ENCODE measurements at places on chromosomes 5 and 9.

DNA sequence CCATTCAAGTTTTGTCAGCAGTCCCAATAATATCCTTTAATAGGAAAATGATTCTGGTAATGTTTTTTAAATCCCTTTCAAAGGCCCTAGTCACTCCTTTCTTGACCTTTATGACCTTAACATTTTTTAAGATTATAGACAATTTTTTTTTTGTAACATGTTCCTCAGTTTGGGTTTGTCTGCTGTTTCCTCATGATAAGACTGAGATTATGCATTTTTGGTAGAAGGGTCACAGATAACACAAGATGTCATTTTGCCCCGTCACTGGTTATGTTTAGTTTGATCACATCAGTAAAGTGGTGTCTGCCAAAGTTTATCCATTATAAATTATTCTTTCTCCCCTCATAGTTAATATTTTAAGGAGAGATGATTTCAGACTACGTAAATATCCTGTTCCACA is 16.0 kb upstream of the PTPDC1 start:
- no peak for DNase-seq

DNA sequence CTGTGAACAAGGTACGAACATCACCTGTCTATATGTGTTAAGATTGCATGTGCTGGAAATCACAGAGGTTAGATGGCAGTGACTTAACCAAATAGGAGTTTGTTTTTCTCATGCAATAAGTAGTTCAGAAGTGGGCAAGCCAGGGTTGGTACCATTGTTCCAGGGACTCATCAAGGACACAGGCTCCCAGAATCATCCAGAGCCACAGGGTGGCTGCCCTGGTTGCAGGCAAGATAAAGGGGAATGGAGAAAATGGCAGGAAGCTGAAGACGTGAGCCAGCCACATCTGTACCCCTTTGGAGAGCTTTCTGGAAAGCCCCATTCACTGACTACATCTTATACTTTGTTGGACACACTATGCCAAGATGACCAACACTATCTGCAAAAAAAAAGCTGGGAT is 126.0 kb upstream of the IL12B start:
- DNase-seq: no peak

DNA sequence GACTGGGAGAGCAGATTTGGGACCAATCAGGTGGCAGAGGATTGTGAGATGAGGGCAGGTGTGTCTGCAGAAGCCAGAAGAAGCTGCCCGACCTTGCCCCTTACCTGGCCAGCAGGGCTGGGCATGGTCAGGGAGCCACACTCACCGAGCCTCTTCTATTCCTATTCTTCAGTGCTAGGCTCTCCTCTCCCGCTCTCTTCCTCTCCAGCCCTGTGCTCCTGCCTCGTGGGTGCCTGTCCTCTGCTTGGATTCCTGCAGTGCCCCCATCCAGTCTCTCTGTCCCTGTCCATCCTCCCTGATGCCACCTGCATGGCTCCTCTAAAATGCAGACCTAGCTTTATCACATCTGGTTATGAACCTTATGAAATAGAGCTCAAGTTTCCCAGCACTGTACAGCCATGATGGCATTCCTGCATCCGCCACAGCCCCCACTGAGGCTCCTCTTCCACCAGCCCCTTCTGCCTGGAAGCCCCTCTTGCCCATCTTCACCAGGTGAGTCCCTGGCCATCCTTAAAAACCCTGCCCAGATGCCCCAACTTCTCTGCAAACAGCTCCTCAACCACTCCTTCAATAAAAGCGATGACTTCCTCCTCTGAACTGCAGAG is 8.2 kb downstream of the UBE2QL1 start:
- DNase-seq: no peak

GRCh38 chr5:81409896-81410295 is 16.0 kb upstream of the ACOT12 start:
- no peak for DNase-seq

DNA sequence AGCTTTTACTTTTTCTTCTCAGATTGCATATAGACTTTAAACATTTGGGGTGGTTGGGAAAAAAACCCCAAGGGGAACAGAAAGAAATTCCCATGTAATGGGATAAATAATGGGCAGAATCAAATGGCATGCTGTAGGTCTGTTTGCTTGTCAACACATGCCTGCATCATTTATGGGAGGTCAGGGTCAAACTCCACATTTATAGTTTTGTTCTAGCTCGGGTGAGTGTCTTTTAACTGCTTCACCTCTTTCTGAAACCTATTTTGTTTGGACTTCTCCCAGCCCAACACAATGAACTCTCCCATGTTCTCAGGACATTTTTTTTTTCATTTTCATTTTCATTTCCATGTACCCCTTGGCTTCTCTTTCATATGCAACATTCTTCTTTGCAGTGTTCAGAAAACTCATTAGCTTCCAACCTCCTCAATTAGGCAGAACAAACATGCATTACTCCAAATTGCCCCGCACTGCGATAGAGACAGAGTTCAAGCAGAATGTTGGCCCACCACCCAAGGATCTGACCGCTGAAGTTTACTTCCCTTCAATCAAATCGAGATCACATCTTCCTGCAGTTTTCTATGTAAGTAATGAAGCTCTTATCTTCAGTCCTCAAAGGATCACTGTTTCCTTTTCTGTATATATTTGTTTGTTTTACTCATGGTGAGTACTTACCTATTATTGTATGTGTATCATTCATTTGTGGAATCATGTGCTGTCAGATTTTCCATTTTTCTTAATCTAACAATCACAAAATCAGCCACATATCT is 354.6 kb downstream of the ZSWIM6 start:
- no peak for DNase-seq

DNA sequence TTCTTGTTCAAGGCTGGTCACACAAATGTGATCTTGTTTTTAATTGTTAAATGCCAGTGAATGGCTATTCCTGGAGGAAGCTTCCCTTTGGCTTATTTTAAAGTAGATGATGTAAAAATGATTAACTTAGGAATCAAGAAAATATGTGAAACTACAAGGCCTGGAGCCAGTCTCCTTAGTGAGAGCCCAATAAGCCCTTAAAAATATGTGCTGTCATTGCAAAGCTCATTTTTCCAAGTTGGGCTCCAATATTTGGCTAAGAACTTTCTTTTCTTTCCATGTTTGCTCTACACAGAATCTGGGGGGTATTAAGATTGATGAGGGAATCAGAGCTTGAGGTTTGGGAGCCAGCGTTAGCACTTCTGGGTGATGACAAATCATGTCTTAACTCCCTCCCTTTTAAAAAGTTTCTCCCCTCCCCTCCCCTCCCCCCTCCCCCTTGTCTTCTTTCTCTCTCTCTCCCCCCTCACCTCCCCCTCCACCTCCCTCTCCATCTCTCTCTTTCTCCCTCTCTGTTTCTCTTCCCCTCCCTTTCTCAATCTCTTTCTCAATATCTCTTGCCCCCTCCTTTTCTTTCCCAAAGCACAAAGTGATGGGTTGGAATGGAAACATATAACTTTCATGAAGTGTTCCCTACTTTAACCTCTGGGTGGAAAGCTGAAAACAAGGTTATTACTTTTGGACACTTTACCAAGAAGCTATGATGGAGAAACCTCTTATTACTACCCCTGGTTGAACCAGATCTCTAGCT is 86.0 kb downstream of the FBXL7 start:
- DNase-seq: no peak

DNA sequence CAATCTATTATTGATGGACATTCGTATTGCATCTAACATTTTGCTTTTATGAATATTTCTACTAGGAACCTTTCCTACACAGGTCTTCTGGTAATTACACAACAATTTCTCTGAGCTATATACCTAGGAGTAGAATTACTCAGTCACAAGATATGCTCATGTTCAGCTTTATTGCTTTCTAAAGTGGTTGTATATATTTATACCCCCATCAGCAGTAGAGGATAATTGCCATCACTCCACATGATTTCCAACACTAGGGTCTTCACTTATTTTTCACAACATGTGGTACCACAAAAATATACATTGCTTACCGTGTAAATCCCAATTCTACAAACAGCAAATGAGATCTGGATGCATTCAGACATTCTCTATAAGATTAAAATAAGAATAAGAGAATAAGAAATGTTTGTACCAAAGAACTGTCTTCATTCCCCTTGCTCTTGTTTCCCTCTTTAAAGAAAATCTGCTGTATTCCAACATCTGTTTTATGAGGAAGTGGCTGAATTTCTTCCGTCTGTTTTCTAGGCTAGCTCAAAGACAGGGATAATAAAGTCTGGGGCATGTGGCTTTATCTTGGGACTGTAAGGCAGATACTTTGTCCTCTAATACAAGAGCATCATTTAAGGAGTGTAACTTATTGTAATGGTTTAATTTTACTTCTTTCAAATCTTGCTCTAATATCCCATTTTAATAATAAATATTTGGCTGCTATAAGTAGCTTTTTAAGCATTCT is 28.2 kb downstream of the ARL15 start:
- DNase-seq: no peak

- no peak for DNase-seq
Measured at GRCh38 chr9:85182383-85182782, 512.9 kb downstream of the NTRK2 start.

DNA sequence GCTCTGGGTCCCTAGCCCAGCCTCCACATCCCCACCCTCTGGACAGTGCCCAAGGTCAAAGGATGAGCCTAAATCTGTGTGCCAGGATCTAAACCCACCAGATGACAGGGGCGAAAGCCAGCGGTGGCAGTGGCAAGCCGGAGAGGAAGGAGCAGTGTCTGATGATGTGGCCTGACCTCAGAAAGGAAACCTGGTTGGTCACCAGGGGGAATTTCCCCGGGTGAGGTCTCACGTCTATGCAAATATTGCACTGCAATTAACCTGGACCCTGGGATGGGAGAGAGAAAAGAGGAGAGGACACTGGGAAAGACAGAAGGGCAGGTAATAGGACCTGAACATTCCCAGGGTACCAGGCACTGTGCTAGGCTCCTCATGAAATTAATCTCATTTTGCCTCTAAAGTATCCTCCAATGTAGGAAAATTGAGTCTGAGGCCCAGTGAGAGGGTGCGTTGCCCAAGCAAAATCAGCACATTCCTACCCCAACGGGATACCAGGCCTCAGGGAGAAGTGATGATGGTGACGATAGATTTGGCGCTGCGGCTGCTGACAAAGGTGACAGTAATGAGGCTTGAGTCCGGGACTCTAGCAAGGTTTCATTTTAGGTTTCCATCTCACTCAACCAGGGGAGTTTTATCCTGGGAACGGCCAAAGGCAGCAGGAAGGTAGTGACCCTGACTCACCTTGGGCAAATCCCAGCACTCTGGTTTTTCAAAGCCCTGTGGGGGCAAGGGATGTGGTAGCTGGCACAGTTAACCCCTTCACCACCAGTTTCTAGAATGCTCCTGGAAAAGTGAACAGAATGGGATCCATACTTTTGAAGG is 13.4 kb upstream of the TNIP1 start:
- DNase-seq: peak; percentile 69

DNA sequence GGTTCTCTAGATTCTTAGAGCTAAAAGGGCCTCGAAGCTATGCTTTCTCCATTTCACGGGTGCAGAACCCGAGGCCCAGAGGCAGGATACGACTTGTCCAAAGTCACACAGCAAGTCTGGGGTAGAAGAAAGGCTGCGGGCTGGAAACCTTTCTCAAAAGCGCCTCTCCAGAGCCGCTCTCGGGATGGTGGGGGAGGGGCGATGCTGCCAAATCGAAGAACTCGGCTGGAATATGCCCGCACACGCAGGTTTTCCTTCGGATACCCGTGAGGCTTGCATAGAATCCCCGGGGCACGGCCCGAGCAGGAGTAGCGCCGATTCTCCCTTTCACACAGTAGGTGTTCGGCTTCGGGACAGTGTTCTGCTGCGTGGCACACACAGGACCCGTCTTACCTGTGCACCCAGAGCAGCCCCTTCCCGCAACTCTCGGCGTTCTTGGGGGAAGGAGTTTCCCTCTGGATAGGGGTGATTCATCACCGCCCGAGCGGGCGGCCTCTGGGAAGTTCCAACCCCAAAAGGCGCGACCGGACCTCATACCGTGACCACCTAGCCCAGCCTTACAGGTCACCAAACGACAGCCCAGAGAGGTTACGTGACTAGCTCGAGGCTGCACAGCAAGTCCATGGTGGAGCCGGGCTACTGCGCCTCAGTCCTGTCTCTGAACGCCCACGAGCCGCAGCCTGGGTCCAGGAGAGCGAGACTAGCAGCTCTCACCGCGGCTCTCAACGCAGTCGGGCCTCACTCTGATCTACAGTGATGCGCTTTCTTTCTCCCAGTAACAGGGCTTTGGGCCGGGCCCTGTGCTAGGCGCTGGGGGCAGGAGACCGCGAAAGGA is 4.1 kb downstream of the PAX5 start:
- DNase-seq: peak; percentile 40

DNA sequence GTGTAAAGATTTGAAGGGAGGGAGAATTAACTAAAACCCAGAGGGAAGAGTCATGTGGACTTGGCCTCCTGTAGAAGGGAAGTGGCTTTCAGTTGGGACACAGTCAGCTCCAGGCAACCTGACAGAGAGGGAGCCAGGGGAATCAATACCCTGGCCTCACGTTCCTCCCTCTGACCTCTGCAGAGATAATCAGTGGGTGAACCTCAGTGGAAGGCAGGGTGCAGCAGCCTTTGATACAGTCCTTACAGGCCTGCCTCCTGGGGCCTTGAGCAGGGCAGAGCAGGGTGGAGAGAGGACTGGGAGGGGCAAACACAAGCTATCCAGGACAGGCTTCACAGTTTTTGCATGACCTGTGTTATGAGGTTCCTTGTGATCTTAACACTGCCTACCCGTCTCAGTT is 61.9 kb upstream of the GPBP1 start:
- DNase-seq: no peak

DNA sequence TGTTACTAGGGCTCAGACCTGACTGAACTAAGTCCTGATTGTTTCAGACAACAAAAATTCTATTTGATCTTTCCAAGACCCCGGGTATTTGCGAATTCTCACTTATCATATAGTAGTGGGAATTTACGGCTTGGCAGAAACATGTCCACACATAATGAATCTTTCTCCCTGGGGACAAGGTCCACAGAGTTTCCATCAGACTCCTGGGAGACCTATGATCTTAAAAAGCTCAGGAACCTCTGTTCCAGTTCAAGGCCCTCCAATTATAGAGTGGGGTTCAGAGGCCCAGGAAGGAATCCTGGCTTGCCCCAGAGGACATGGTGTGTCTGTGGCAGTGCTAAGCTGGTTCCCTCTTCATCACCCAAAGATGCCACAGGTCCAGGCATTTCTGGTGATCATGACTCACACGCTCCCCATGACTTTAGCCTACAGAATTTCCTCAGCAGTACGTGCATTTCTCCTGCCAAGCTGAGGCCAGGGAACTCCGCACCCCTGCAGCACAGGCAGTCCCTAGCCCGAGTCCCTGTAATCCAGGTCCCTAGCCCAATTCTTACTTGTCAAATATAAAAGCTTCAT is 12.6 kb downstream of the RAPGEF1 start:
- no peak for DNase-seq
